Activated naive CD8-positive, alpha-beta T cell treated with anti-CD3 and anti-CD28 coated beads, Interleukin-2, amount 10 ng/mL, durations not matched to agents 7 days and 5 days (primary cell): ENCODE measurements at places on chromosomes 12 and 14. TPM values are rescaled to one million over a fixed set of nuclear protein-coding genes. Genes with fewer than 3 reads are reported as not detected.

GRCh38 chr12:49882248-49882850, 21.4 kb downstream of the FAIM2 start:
- DNase-seq, result peak; percentile 10
- H3K27me3 ChIP-seq, result peaks cover 13% of the 10 kb centered on the region
- no peak overlapping the region for H3K27ac ChIP-seq
- no peak overlapping the region for H3K4me3 ChIP-seq

DNA sequence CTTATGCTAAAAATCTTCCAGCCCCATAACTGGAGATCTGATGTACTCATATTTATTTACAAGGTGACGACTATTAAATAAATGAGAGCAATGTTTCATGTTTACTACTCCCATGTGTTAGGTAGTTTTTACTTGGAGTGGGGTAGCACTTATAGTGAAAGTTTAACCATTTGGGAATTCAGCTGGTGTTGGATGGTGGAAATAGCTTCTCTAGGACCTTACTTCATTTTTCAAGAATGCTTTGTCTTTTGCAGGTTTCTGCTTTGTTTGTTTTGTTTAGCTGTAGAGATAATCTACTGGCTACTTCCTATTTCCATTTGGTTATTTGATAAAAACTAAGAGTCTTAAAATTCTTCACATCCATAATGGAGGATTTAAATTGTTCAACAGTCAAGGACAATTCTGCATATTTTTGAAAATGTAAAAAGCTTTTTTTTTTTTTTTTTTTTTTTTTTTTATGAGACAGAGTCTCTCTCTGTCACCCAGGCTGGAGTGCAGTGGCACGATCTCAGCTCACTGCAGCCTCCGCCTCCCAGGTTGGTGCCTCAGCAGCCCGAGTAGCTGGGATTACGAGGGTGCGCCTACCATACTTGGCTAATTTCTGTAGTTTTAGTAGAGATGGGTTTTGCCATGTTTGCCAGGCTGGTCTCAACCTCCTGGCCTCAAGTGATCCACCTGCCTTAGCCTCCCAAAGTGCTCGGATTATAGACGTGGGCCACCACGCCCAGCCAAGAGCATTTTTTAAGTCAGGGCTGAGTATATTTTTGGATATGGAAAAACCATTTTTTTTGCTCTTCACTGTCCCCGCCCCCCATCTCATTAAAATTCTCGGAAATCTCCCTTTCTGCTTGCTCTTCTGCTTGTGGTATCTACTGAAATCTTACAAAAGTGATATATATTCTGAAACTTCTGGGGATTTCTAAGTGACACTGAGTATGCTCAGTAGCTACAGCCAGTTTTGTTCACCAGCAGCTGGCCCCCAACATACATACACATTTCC, 1.4 kb upstream of the ABCD2 start:
- H3K36me3 ChIP-seq, result peaks cover 9% of the 10 kb centered on the region
- H3K4me1 ChIP-seq, result peaks cover 30% of the 10 kb centered on the region
- no peaks in the 10 kb centered on the region for H3K27me3 ChIP-seq
- H3K27ac ChIP-seq, result no peak overlapping the region
- H3K4me3 ChIP-seq, result no peak overlapping the region

Gene CEBPE
- 1.8 TPM for total RNA-seq

Gene ASCL1
- total RNA-seq, result not detected

GRCh38 chr14:73870525-73871235, 16.0 kb upstream of the ZNF410 start:
- H3K27ac ChIP-seq, result no peak overlapping the region
- H3K36me3 ChIP-seq, result no peaks in the 10 kb centered on the region
- DNase-seq, result no peak
- H3K4me1 ChIP-seq, result no peaks in the 10 kb centered on the region
- no peaks in the 10 kb centered on the region for H3K27me3 ChIP-seq
- H3K4me3 ChIP-seq, result no peak overlapping the region

DNA sequence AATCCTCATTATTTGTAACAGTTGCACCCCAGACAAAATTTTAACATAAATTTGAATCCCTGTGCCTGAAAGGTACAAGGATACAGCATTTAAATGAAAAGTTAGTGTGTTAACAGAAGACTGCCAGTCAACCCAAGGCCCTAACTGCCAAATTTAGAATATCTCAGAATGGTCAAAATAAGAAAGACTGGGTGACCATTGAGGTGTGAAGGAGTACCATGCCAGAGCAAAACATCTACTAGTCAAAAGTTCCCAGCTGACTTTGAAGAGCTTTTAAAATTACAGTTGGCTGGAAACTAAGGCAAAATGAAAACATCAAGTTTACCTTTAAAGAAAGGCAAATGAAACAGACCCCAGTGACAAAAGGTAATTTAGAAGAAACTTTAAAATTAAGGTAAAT, 18.4 kb downstream of the SAV1 start:
- DNase-seq, result no peak
- no peak overlapping the region for H3K4me3 ChIP-seq
- no peaks in the 10 kb centered on the region for H3K4me1 ChIP-seq
- no peaks in the 10 kb centered on the region for H3K27me3 ChIP-seq
- no peak overlapping the region for H3K27ac ChIP-seq

- no peak overlapping the region for H3K27ac ChIP-seq
- no peak for DNase-seq
- H3K27me3 ChIP-seq, result no peaks in the 10 kb centered on the region
- H3K4me3 ChIP-seq, result no peak overlapping the region
Observed at GRCh38 chr12:42892702-42893551, 303.4 kb upstream of the PRICKLE1 start.

- H3K36me3 ChIP-seq, result no peaks in the 10 kb centered on the region
- no peak for DNase-seq
- H3K4me1 ChIP-seq, result no peaks in the 10 kb centered on the region
- H3K27me3 ChIP-seq, result peaks cover 3% of the 10 kb centered on the region
- H3K27ac ChIP-seq, result no peak overlapping the region
- H3K4me3 ChIP-seq, result no peak overlapping the region
Observed at GRCh38 chr12:77433799-77434198, 368.4 kb upstream of the E2F7 start.

DNA sequence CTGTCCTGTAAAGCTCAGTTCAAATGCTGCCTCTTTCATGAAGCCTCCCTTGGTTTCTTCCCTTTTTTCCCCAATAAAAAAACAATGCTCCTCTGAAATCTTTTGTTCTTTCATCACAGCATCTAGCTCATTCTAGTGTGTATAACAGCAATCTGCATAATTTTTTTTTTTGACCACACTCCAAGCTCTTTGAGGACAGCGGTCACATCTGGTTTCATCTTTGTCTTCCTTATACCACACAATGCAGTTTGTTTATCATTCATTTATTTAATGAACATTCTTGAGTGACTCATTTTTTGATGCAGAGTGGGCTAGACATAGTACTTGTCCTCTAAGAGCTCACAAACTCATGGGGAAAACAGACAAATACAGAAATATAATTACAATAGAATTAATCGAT, 7.3 kb downstream of the GNG2 start:
- no peak overlapping the region for H3K27ac ChIP-seq
- H3K36me3 ChIP-seq, result peaks cover 19% of the 10 kb centered on the region
- no peaks in the 10 kb centered on the region for H3K27me3 ChIP-seq
- H3K4me3 ChIP-seq, result no peak overlapping the region
- H3K4me1 ChIP-seq, result peaks cover 42% of the 10 kb centered on the region
- no peak for DNase-seq

Gene POP5
- 62.3 TPM for total RNA-seq
